ENCODE measurements at places on chromosomes 12 and 14. TPM values are rescaled to one million over a fixed set of nuclear protein-coding genes. Genes with fewer than 3 reads are reported as not detected.

The PROX2 gene
- not detected for total RNA-seq

The KCNJ8 gene
- total RNA-seq = 9.1 TPM

The PRB2 gene
- not detected for total RNA-seq

The SIX6 gene
- total RNA-seq = not detected

The PIWIL1 gene
- not detected for total RNA-seq

The GNB3 gene
- 1.4 TPM for total RNA-seq

The KRT6B gene
- total RNA-seq = not detected

The C1S gene
- total RNA-seq = 478 TPM

The TMEM233 gene
- under 0.01 TPM for total RNA-seq

All from osteoblast (primary cell).